ENCODE measurements at places on chromosomes 3 and 15. TPM values are rescaled to one million over a fixed set of nuclear protein-coding genes. Genes with fewer than 3 reads are reported as not detected.

DNA sequence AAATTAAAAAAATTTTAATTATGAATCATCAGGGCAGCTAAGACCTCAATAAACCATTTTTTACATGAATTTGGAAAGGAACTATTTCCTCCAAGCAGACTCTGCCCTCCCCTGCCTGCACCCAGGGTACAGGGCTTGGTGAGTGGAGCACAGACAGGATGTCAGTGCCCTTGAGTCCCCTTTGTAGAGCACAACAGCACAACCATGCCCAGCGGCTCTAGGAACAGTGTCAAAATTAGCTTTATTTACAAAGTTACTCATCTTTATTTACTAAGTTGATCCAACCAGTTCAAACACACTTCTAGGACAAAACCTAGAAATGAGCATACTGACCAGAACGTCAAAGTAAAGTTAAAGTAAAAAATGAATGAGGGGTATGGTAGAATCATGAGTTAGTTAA, 90.6 kb upstream of the TSC22D2 start:
- DNase-seq: no peak

The ANKUB1 gene
- total RNA-seq: not detected

GRCh38 chr3:148477375-148477774, 220.3 kb upstream of the AGTR1 start:
- no peak for DNase-seq

DNA sequence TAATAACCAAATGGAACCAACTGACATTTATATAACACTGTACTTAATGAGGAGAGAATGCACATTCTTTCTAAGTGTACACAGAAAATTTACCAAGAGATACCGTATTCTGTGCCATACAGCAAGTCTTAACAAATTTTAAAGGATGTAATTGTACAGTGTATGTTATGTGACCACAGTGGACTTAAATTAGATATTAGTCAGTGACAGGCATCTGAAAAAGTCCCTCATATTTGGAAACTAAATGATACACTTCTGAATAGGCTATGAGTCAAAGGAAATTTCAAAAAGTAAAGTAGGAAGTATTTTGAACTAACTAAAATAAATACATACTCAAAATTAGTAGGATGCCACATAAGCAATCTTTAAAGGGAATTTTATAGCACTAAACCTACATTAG, 59.6 kb upstream of the P3H2 start:
- DNase-seq: no peak

The CNTN4 gene
- 8.8 TPM for total RNA-seq

DNA sequence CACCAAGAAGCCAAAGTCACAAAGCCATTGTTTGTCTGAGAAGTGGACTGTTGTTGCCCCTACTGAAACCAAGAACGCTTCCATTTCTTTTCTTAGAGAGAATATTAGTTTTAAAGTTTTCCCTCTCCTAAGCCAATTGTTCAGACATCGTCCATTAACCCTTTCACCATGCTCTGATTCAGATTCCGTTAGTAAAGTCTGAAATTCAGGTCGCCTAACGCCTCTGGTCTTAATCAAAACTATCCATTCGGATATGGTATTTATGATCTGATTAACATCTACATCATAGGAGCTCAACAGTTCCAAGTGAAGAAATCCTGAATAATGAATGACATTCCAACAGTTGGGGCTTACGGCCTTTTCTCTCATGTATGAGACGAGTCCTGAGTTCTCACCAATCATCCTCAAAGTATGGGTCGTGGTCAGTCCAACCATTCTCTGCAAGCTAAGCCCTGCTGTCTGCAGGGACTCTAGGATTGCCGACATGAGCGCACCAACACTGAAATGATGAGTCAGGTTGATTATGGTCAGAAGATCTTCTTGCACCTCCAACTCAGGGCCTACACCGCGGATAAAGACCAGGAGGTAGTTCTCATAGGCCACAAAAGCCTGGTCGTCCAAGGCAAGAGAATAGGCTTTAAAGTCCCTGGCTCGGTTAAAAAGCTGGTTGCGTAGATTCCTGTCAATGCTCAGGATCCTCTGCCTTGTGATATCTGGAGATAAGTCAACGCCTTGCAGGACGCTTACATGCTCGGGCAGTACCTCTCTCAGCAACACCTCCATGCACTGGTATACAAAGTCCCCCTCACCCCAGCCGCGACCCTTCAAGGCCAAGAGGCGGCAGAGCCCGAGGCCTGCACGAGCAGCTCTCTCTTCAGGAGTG, 767 bp downstream of the EPM2AIP1 start:
- DNase-seq: no peak

- DNase-seq: no peak
Measured at GRCh38 chr15:66848686-66849392, 146.8 kb downstream of the SMAD6 start.

DNA sequence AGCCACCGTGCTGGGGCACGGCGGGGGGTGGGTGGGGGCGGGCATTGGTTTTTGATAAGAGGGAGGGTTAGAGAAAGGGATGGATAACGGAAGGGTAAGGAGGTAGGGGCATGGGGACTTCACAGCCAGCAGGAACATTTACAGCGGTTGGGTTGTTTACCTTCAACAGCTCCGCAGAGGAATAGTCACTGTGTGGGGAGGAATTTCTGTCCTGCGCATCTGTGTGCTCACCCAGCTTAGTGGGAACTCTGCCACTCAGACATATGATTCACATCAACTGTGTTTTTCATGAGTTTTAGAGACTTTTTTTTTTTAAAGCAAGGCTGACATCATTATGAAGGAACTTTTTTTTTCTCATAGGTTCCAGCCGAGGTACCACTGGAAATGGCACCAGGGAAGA, 19.6 kb downstream of the CHRD start:
- DNase-seq: no peak

The GABRA5 gene
- total RNA-seq: not detected
